ENCODE measurements at places on chromosomes 5 and 9.
A peak's percentile ranks its signal among the peaks of the same experiment; 100 is the strongest.

DNA sequence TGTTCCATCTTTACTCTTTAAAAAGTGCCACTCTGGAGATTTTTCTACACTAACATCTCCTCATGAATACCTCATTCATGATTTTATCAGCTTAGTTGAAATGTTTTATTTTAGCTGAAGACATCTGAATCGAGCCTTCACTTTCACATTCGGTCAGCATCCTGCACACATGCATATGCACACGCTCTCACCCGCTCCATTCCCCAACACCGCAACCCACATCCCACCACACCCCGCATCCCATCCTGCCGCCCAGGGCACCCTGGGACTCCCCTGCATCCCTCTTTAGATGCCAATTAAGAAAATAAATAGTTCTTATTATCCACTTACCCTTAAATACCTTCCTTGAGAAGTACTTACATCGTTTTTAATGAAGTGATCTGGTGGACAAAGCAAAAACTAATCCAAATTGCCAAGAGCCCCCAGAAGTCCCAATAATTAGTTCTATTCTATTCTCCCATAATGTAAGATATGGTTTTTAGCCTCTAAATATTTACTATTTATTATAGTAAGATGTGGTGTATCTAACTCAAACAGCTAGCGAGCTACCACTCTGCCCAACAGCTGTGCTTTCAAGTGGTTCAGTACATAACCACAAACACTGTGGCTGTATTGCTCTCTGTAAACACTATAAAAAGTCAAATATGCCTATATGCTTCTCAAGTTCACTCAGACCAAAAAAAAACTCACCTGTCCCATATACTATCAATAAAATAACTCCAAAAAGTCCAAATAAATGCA, 38.2 kb downstream of the GZMK start:
- no peak for DNase-seq

DNA sequence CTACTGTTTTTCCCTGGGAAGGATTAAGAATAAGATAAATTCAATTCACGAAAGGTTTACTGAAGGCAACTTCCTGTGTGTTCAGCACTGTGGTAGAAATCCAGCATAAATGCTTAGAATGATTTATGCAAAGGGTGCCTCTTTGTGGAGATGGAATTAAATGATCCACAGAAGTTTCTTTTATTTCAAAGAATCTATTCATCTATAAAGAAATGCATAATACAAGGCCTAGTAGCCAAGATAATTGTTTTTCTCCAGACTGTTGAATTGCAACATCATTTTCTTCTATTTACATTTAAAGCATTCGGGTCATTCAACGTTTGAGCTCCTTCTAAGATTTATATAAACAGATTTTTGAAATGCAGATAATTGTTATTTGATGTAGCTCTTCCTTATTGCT, 138.8 kb upstream of the NFIL3 start:
- DNase-seq = no peak

GRCh38 chr5:157160001-157160400, 6.1 kb downstream of the GARIN3 start:
- DNase-seq = no peak

GRCh38 chr9:114272739-114273431, 50.0 kb upstream of the ORM1 start:
- no peak for DNase-seq

GRCh38 chr5:122077366-122078115, 518 bp downstream of the LOX start:
- DNase-seq = peak; percentile 47

DNA sequence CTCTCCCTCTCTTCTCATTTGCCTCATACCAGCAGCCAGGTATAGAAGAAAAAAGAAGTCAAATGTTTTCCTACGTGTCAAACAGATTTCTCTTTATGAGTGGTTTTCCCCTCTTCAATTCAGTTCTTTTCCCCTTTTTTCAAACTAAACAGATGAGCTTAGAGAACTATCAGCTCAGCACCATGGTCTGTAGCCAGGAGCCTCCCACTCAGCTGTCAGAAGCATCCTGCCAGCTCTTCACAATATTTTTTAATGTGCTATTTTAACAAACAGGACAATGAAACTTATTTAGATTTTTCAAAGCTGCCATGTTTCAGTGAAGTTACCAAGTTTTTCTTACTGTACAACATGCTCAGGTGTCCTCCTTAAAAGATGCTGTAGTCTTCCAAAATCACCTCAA, 63.5 kb downstream of the CMYA5 start:
- DNase-seq = no peak

GRCh38 chr9:3332802-3333201, 193.0 kb downstream of the RFX3 start:
- DNase-seq = no peak

- DNase-seq = no peak
Observed at GRCh38 chr5:153080940-153081339, 409.5 kb upstream of the GRIA1 start.

- no peak for DNase-seq
Observed at GRCh38 chr5:153756540-153756939, 266.1 kb downstream of the GRIA1 start.

GRCh38 chr5:121055586-121055985, 591.5 kb downstream of the PRR16 start:
- no peak for DNase-seq

DNA sequence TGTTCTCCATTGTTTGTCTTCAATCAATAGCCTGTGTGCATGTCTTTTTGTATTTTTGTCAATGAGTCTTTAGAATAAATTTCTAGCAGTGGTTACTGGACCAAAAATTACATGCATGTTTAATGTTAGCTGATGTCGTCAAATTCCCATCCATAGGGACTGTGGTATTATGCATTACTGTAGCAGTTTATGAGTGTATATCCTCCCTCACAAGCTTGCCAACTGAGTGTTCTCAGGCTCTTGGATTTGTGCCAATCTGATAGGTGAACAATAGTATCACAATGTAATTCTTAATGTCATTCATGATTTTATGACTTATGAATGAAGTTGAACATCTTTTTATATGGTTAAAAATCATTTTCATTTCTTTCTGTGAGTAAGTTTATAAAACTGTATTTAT, 13.0 kb downstream of the SNX24 start:
- no peak for DNase-seq

DNA sequence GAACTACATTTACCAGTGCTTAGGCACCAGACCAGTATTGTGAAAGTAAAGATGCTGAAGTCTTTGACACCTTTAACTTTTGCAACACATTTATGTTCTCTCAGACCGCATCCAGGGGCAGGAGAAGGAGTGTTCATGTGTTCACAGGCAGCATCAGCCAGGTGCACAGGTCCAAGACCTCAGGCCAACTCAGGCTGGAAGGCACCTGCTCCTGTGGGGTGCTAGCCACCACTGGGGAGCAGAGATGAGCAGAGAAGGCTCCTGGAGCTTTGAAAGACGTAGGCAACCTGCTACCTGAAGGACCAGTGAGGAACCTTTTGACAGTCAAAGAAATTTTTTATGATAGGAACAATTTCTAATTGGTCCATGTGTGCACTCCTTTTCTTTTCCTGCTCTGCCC, 35.6 kb downstream of the DAPK1 start:
- no peak for DNase-seq

DNA sequence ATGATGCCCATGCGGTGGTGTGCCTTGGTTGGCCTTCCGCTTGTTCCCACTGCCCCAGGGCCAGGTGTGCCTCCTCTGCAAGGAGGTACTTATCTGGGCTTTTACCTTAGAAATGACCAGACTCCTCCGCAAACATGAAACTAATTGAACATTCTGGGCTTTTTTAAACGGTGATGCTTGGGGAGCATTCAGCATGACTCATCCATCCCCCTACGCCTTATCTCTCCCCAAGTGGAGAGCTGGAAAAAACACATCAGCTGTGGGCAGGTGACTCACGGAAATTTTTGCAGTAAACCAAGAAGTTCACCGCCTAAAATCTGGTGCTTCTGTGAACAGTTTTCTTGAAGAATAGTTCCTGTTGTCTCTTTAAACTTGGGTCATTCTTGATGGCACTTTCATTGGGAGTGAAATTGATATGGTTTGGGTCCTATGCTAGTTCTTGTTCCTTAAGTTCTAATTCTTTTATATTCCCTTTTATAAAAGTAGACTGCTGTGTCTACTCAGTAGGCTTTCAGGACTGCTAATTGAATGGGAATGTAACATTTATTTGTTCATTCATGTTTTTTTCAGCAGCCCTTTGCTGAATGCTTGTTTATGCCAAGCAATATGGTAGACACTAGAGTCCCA, 39.6 kb downstream of the SFXN1 start:
- DNase-seq = peak; percentile 87

DNA sequence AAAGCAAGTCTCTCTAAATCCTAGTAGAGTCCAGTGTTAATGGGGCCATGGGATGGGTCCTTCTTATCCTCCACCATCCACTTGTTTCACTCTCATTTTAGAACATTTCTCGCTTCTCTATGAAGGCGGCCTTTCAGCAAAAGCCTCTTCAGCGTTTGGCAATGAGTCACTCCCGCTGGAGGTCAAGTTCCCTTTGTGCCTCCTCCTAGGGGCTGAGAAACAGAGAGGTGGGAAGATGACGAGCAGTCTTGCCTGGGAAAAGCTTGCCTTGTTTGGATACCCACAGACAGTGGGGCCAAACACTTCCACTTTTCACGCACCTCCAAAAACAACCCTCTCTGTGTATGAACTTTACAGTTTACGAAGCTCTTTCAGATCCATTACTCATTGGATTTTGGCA, 168.8 kb downstream of the GABBR2 start:
- peak; percentile 71 for DNase-seq

- no peak for DNase-seq
Observed at GRCh38 chr5:102845041-102845440, 89.9 kb downstream of the PAM start.

Data from RPMI7951 (cell line).